ENCODE measurements at places on chromosomes 4 and X.

GRCh38 chr4:83011689-83012199 lies 1.1 kb upstream of the LIN54 start:
- no peak for DNase-seq

DNA sequence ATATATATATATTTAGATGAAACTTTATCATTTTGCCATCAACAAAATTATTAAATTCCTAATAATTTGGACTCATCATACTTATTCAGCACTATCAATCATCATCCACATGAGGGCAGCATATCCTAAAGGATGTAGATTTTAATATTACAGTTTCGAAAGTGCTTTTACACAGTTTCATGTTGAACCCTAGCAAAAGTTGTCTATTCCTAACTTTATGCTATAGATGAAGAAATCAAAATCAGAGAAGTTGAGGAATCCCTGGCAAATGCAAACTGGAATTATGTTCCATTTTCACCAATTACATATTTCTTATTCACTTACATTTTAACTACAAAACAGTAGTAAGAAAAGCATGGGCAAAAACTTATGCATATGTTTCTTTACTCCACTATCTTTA lies 36.6 kb upstream of the UGT2A1 start:
- no peak for DNase-seq

DNA sequence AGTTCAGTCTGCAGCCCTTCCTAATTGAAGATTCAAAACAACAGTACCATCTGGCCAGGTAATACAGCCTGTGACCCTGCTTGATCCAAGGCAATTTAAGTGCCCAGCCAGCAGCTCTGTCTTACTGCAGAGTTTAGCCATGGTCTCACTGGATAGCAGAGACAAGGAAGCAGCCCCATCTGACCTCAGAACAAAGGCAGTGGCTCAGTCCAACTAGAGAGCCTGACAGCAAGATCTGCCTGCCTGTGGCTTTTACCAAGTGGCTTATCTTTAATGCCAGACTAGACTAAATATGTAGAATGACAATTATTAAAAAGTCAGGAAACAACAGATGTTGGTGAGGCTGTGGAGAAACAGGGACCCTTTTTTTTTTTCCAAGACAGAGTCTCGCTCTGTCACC lies 293.4 kb downstream of the DTHD1 start:
- DNase-seq = no peak

DNA sequence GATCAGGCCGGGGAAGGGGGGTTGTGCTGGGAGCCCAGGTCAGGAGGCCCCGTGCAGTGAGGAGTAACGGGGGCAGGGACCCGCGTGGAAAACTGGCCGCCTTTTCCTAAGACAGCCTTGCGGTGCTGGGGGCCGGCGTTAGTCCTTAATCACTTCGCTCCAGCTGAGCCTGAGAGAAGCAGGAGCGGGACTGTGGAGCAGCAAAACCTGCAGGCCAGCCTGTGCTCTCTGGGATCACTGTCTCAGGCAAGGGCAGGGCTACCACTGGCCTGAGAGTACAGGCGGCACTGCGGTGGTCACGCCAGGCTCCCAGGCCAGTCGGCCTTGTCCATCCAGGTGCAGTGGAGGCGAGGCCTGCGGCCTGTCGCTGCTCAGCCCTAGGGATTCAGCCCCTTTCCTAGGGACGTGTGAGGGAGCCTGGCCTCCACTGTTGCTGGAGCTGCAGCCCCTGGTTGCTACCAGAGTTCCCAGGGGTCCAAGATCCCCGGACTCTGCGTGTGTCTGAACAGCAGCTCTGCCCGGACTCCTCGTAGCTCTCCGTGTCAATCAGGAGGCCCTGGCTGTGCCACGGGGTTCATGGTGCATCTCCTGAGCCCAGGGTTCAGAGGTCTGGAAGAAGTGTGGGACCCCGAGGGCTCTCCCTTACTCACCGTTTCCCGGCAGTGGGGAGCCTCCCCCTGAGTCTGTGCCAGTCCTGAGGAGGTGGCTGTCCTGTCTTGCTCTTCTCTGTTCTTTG lies 2141.7 kb upstream of the TENM3 start:
- no peak for DNase-seq

DNA sequence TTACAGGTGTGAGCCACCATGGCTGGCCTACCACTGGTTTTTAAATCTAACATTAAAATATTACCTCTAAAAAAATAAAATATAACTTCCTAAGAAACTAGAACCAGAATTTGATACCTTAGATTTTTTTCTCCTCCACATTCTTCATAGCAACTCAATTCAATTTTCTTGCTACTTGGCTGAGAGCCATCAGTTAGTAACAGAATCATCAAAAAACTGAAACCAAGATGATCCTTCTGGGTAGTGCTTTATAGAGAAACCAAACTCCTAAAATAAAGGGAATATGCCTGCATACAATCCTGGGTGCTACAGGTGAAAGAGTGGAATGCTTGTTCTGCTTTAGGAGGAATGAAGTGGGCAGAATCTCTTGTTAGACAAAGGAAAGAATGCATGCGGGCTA lies 64.4 kb downstream of the RPS3A start:
- DNase-seq = no peak

DNA sequence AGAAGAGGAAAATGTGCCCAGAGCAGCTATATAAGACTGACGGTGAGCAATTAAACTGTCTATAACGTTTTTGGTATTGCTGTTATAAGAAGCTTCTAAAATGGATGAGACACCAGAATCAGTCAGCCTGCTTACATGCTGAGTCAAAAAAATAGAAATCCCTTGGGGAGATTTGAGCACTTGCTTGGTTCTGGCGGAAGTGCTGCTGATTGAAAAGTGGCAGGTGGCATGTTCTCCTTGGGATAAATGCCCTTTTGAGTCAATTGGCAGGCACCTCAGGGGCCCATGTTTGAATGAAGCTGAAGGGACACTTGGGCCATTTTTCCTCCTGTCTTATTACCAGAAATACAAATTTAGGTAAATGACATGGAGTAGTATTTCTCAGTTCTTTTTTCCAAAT lies 148.7 kb downstream of the PTCHD1 start:
- DNase-seq = no peak

GRCh38 chrX:64097891-64098290 lies 107.6 kb downstream of the AMER1 start:
- no peak for DNase-seq

DNA sequence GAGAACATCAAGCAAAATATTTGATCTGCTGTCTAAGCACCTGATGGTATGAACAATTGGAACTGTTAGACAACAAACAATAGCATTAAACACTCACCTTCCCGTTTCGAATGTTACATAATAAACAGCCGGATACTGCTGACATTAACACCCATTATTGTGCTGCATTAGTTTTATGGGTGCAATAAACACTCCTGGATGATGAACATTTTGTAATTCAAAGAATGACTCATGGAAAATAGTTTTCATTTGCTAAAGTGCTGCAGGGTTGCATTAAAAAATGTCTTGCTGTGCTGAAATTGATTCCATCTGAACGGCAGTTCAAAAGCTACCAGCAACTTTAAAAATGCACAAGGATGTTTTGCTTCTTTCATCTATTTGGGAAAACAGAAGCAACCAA lies 100.8 kb upstream of the SORBS2 start:
- no peak for DNase-seq

All from anterior cingulate cortex (tissue), 58 donors.